Dermis microvascular lymphatic vessel endothelial cell (primary cell): ENCODE measurements at places on chromosomes 2 and 18.

DNA sequence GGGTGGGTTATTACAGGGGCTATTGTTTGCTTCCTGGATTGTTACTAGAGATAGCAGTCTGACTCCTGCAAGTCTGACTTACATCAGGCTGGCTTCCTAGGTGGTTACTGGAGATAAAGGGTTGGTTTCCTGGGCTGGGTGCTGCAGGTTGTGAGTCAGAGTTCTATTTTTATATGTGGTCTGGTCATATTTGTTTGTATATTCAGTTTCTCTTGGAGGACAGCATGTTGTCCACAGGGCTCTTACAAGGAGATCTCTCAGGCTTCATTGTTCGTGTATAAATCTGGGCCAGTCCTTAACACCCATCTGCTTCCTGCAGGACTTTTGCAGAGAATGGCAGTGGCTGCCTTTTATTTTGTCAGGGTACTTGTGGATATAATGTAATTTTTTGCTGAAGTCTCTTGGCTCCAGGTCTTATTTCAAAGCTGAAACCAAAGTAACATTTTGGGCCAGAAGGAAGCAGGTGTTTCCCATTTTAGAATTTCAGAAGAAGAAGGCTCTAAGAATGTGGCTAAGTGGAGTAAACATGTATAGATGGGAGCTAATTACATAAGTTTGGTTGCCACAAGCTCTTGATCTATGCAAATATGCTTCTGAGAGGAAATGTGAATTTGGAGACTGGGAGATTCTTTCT is 65.9 kb upstream of the SLC16A14 start:
- no peak for DNase-seq

DNA sequence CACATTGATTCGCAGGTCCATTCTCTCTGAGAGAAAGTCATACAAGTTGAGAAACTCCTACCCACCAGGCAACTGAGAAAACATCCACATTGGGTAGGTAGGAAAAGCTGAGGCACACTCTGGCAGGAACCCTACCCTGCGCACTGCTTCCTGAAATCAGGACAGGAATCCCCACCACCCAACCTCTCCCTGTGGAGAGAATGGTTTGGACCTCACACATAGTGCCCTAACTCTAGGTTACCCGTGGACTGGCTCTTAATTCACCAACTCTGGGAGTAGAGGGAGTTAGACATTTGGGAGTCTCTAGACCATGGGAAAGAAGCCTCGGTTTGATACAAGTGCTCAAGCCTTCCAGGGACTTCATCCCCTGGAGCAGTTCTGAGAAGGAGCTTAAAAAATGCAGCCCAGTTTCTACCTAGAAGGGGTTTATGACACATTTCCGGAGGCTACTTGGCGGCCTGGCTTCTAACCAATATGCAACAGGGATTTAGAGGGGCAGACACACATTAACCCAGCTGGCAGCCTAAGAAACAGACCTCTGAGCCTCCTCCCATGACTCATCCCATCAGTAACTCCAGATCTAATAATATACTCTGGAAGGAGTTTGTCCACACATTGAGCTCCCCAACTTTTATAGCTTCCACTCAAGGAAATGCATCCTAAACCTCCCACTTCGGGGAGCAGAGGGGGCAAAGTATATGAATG is 136.7 kb downstream of the EML6 start:
- no peak for DNase-seq

DNA sequence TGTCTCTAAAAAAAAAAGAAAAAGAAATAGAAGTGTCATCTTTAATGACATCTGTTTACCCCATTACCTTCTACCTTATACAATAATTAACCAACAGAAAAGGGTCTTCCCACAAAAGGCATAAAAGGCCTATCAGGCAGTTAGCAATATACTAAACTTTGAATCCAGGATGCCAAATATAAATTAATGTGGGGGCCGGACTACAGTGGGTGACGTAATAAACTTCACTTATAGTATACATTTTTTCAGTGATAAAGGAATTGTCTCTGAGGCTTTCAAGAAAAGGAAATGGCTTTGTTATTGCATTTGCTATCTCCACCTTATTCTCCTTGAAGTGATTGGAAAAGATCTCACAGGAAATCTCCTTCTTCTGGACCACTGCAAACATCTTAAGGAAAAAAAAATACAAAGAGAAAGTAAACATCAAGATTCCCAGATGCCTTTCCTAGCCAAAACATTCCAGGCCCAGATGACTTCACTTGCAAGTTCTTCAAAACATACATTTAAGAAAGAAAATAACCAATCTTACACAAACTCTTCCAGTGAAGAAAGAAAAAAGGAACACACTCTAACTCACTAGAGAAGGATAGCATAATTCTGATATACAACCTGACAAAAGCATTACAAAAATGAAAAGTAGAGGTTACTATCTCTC is 126.2 kb upstream of the CAB39 start:
- DNase-seq = no peak

GRCh38 chr2:20313659-20314058 is 37.0 kb downstream of the PUM2 start:
- no peak for DNase-seq

DNA sequence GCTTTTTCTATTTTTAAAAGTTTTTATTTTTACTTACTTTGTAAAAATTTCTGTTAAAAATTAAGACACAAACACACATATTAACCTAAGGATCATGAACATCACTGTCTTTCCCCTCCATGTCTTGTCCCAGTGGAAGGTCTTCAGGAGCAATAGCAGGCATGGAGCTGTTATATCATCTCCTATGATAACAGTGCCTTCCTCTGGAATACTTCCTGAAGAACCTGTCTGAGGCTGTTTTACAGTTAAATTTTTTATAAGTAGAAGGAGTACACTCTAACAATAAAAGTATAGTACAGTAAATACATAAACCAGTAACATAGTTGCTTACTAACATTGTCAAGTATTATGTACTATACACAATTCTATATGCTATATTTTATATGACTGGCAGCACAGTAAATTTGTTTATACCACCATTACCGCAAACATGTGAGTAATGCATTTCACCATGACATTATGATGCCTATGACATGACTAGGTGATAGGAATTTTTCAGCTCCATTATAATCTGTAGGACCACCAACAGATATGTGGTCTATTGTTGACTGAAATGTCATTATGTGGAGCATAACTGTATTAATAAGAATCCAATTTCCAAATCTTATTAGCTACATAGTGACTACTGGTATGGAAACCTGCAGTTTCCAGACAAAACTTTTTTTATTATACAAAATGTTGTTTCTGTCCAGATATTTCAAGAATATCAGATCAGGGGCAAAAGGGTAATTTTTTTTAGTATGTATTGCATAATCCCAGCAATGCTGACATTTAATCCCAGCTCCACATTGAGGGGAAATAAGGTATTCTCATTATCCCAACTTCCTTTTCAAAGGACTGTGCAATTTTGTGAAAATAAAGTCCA is 337.2 kb upstream of the SLC39A10 start:
- no peak for DNase-seq

- DNase-seq = no peak
Observed at GRCh38 chr2:187495324-187495723, 47.3 kb upstream of the CALCRL start.

GRCh38 chr2:188693111-188693510 is 281.1 kb upstream of the COL3A1 start:
- DNase-seq = no peak

DNA sequence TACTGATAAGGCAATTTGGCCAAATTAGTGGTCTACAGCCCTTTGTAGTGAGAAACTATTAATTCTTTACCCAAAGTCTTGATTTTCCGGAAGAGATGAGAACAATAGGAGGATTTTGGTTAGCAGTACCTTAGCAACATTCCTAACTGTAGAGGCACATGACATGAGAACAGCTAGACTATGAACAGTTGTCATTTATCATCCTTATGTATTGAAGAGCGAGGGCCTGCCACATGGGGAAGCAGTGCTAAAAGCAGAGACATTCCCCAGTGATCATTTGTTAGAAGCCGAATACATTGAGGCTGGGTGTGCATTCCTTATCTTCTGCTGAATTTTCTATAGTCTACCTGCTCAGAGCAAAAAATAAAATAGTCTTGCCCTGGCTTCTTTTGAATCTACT is 65.2 kb downstream of the RBBP8 start:
- DNase-seq = no peak

GRCh38 chr18:34461266-34461665 is 236.6 kb upstream of the NOL4 start:
- DNase-seq = no peak

DNA sequence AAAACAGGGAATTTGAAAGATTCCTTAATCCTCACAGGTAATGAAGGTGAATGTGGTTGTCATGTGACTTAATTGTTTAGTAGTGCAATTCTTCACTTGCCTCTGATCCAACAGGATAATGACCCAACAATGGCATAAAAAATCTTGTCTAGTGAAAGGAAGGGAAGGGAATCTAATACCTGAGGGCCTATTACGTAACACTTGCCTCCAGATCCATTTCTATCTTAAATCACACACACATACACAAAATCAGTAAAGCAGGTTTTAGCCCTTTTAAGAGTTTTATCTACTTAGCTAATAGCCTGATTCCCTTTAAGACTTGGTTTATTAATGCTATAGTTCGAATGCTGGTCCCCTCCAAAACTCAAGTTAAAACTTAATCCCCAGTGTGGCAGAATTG is 118.6 kb downstream of the TMEM163 start:
- DNase-seq = no peak

DNA sequence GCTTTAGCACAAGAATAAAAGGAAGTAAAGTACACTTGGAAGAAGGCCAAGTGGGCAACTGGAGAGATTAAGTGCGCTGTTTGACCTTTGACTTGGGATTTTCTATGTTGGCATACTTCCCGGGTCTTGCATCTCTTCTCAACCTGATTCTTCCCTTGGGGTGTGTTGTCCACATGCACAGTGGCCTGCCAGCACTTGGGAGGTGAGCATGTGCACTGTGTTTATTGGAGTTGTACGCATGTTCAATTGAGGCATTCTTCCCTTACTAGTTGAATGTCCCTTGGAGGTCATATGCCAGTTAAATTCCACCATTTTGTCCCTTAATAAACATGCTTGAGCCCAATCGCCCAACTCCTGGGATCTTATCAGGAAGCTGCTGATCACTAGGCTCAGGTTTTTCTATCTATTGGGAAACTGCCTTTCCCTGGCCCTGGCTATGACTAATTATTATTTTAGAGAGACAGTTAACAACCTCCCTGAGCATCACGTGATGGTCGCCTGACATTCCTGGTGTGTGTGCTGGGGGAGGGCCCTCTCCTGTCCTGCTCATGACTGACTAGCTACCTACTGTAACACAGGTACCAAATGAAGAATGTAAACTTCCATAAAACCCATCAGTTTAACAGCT is 62.5 kb upstream of the RAPGEF4 start:
- peak; percentile 63 for DNase-seq

DNA sequence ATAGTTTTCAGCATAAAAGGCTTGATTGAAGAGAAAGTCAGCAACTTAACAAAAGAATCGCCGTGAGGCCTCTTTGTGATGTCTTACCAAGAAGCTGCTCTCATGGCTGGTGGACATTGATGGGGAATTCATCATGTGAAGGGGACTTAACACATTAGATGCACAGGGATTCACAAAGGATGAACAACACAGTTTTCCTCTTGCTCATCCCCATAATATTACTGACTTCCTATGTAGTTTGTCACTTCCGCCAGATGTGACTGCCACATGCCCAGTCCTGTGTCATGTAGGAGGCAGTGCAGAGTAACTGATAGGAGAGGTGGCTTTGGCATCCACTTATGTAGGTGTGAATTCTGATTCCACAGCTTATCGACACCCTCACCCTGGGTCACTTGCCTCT is 232.6 kb upstream of the LYPD1 start:
- no peak for DNase-seq

DNA sequence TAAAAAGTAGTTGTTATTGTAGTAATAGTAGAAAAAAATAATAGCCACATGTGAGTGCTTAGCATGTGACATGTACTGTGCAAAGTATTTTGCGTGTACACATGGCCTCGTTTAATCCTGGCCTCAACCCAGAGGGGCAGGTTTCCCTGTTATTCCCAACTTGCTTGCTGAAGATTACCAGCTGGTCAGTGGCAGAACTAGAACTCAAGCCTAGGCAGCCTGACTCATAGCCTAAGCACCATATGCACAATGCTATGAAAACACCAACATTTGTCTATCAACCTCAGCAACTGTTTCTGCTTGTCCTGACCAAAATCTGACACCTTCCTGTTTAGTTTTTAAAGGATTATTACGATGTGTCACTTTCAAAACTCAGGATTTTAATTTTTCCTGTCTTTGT is 234.9 kb upstream of the SMAD7 start:
- peak; percentile 57 for DNase-seq

GRCh38 chr2:158603986-158604385 is 147.2 kb downstream of the PKP4 start:
- no peak for DNase-seq

DNA sequence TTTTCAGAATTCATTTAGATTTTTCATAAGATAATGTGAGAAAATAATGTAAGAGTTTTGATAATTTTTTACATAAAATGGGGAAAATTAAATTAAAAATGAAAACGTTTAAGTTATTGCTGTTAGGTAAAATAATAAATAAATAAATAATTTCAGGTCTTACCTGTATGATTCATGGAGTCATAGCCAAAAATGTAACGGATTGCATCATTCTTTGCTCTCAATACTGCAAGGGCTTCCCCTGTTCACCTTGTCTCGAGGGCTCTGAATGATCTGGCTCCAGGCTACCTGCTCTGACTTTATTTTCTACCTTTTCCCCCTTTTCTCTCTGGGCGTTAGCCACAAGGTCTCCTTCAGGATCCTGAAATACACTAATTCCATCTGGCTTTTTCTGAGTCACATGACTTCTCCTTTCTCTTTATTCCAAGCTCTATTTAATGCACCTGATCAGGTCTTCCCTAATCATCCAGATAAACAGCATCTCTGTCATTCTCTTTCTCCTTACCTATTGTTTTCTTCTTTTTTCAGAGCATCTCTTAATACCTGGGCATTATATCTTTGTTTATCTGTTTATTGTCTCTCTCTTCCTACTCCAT is 30.0 kb upstream of the CFAP36 start:
- no peak for DNase-seq

DNA sequence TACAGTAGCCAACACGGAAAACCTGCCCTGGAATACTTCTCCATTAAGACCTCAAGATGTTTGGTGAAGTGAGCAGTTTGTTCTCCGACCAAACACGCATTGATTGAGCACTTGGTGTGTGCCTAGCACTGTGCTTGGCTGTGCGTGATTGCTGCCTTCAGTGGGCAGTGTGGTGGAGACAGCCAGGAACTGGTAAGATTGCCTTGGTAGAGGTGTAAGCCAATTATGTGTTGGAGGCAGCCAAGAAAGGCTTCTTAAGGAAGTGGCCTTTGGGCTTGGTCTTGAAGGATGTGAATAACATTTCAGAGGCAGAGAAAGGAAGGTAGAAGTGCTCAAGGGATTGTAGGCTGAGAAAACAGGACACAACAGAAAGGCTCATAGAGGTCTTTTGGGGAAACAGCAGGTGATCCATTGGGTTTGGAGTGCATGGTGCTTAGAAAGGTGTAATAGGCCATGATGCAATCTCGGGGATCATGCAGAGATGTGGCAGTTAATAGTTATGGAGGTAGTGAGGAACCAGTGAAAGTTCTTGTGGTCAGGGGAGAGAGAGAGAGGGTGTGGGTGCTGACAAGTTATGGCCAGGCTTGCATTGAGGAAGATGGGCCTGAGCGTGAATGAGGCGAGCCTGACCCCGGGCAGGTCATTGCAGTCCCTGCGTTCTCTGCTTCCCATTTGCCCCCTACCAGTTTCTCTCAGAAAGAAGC is 6.3 kb downstream of the B3GNT2 start:
- no peak for DNase-seq
